ENCODE measurements at places on chromosomes 4 and X.

DNA sequence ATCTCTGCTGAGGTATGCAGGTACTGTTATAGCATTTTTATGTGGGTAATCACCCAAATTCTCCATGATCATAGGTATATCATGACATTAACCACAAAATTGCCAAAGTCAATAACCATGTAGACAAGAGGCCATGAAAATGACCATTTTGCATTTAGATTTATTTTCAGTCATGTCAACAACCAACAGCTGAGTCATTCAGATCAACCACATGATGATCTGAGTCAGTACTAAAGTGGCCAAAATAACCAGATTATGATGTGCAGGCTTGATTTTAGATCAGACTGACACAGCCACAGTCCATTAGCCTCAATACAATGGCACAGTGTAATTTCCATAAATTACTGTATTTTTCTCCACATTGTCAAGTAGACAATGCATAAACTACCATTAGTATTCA, 240.5 kb downstream of the GRIA3 start:
- no peak for DNase-seq

- DNase-seq: no peak
These were observed 24.8 kb downstream of the PDGFC start for GRCh38 chr4:156946516-156947424.

DNA sequence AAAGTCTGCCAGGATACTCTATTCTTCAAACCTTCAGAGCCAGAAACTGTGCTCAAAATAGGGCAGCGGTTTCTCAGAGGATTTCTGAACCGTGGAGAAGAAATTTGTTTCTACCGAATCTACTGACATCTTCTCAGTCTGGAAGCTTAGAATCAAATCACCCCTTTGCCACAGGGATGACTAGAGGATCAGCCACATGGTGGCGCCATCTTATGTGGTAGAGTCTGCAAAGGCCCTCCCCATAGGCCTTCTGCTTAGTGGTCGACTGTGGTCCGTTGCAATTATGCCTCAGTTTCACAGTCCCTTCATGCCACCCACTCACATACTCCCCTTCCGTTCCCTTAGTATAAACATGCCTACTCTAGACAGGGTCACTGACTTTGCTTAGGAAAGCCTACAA, 680.7 kb upstream of the SPANXN1 start:
- no peak for DNase-seq

- no peak for DNase-seq
These were observed 154.5 kb upstream of the QRFPR start for GRCh38 chr4:121535351-121535750.

- DNase-seq: no peak
These were observed at the start of gene TLR3 for GRCh38 chr4:186068581-186069348. TSS of gene TLR3 (plus strand) at chr4:186069156. CDS start at chr4:186076620, 7,464 bp downstream.

GRCh38 chrX:15619053-15619755, 18.4 kb upstream of the ACE2 start:
- DNase-seq: no peak

DNA sequence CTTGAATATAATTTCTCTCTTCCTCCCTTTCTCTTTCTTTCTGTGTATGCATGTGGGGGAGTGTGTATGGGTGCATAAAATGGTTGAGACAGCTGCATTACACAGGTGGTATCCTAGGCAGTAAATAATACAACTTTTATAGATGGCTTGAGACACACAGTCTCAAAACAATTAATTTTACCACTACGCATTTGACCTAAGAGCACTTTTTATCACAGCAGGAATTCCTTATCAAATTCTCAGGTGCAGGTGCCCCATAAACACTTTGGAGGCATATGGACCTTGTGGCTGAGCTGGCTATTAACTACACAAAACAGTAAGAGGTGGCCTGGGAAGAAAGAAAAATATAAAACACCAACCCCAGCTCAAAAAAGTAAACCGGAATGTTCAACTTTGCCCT, 91.3 kb downstream of the RASGEF1B start:
- DNase-seq: peak; percentile 30

DNA sequence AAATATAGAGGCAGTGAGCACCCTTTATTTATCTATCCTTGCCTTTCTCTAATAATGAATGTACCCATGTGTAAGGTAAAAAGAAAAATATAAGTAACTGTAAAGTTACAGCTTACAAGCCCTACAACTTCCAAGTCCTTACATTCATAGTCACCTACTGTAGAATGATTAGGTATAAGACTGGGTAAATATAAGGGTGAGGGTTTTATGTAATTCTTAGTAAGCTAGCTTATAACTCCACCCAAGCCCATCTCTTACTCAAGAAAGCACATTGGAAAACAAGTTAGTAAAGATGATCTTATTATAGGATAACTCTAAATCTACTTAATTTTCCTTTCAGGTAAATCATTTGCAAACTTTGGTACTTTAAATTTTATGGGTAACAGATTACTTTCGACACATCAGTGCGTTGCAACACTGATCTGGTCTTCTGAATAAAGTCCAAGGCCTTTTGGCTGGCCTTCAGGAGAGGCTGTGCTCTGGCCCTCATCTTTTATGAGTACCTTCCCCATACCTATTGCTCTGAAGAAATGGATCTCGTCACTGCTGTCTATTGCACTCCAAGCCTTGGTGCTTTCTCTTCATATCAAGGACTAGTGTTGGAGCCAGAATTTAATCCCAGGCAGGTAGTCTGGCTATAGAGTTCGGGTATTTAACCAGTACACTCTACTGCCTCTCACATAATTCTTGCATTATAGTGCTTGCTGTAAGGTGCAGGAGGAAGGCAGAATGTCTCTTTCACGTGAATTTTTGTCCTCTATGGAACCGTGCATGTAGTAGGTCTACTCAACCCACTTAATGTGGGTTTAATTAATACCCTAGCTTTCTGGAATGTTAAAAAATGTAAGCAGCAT, 443.6 kb upstream of the AR start:
- no peak for DNase-seq

DNA sequence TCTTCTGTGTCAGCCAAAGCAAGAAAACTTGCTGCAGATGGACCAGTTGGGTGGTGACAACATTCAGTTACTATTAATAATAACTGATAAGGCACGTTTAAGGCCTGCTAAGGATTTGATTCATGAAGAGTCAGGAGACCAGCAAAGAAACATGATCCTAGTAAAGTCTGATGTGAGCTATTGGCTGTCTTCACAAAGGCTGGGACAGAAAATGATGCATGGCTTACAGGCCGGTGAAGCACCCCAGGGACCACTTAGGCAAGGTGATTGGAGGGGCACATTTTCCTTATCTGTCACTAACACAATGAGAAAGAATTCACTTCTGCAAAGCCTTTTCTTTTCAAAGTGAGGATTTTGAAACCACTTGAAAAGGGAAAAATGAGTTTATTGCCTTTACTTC, 65.4 kb upstream of the TRPC3 start:
- peak; percentile 15 for DNase-seq

GRCh38 chrX:43870758-43871419, 11.4 kb downstream of the MAOB start:
- no peak for DNase-seq

DNA sequence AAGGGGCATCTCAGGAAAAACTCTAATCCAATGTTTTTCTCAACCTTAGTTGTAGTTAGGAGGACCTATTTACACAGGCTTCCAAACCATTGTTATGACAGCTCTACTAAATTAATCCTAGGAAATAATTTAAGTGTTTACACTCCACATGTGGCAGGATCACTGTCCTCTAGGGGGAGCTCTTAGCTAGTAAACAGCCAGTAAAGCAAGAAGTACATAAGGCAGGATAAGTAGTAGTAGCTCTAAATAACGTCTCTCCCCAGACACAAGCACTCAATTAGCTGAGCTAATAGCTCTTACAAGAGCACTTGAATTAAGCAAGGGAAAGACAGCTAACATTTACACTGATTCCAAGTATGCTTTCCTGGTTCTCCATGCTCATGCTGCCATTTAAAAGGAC, 37.3 kb downstream of the NUDT11 start:
- DNase-seq: no peak

GRCh38 chr4:52868133-52868532, 6.0 kb downstream of the RASL11B start:
- peak; percentile 3 for DNase-seq

All from NCI-H2171 treated with DMSO at 0.1 percent for 48 hours (cell line).